Large intestine (tissue), 12 donors: ENCODE measurements at places on chromosomes 7 and 10. TPM values are rescaled to one million over a fixed set of nuclear protein-coding genes. Genes with fewer than 3 reads are reported as not detected.

RADIL gene
- polyA plus RNA-seq: 2.1 TPM

GRCh38 chr10:72637398-72637857 lies 11.5 kb upstream of the MICU1 start:
- no peak for DNase-seq

GRCh38 chr7:121272676-121273075 lies 56.1 kb upstream of the WNT16 start:
- DNase-seq: no peak

DNA sequence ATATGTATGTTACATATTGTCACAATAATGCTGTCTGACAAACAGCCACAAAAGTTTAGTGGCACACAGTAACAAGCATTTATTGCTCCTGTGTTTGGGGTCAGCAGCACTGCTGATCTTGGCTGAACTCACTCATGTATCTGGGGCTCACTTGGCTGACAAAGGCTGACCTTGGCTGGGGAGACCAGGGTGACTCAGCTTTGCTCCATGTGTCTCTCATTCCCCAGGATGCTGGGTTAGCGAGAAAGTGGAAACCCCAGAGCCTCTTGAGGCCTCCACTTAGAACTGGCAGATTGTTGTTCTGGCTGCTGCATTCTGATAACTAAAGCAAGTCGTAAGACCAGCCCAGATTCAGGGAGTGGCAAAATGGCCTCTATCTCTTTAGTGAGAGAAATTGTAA lies 217.3 kb upstream of the HABP2 start:
- no peak for DNase-seq

DNA sequence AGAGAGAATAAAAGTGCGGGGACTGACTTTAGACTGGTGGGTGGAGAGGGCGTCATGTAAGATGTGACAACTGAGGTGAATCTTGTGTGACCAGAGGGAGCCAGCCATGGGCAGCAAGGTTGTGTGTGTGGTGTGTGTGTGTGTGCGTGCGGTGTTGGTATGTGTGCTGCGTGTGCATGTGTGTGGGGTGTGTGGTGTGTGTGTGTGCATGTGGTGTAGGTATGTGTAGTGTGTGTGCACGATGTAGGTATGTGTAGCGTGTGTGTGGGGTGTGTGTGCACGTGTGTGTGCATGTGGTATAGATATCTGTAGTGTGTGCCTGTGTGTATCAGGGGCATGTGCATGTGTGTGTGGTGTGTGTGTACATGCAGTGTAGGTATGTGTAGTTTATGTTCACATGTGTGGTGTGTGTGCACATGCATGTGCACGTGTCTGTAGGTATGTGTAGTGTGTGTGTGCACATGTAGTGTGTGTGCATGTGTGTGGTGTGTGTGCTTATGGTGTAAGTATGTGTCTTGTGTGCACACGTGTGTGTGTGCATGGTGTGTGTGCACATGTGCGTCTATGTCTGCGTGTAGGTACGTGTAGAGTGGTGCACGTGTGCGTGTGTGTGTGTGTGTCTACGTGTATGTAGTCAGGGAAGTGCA lies 312.3 kb upstream of the MKI67 start:
- DNase-seq: no peak
